T1000 (cell line): ENCODE measurements at places on chromosomes 12 and 14.

DNA sequence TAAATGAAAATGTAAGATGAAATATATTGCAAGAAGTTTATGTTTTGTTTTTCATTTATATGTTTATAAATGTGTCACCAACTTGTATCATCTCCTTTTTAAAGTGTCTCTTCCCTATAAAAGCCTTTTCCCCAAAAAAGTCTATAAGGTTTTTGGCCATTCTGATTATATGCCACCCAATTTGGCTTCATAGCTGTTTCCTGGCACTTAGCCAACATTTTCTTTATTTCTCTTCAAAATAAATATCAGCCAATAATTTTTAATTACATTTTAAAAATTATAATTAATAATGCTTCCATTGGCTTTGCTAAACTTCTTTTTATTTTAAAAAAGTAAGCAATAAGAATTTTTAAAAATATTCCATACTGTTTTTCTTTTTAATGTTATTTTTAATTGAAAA lies 171.8 kb downstream of the RASSF9 start:
- no peak for DNase-seq

- DNase-seq: no peak
These were observed 131.0 kb upstream of the LMNTD1 start for GRCh38 chr12:25684070-25684469.

- DNase-seq: no peak
These were observed 10.7 kb downstream of the PRH1 start for GRCh38 chr12:10873378-10873777.

GRCh38 chr12:52884526-52885293 lies 20.2 kb downstream of the KRT8 start:
- peak; percentile 73 for DNase-seq

DNA sequence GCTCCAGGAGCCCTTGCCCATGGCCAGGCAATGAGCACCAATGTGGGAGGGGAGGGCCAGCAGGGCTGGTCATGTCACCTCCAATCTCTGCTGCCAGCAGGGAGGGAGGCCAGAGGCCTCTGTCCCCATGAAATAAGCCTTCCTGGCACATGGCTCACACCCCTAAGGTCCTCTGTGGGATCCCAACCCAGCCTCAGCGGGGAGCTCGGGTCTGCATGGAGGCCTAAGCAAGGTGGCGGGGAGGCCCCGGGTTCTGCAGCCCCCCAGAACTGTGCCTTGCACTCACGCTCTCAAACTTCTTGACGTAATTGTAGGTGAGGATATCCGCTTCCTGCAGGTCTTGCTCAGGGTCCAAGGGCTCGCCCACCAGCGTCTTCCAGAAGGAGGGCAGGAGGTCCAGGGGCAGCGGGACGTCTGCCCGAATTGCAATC lies 41.7 kb downstream of the TRAFD1 start:
- no peak for DNase-seq

DNA sequence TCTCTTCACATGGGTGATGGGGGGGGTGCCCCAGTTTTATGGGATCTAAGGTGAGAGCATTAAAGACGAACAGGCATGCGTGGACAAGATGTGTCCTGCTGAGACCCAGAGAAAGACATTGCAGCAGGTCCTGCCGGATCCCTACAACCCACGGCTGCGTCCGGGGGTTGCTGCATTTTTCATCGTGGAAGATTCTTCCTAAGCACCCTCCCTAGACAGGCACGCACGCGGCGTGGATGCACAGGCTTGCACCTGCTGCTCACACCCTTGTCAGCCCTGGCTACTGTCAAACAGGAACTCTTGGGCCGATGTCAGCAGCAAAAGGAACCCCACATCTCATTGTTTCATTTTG lies 280.6 kb upstream of the RTL1 start:
- no peak for DNase-seq

DNA sequence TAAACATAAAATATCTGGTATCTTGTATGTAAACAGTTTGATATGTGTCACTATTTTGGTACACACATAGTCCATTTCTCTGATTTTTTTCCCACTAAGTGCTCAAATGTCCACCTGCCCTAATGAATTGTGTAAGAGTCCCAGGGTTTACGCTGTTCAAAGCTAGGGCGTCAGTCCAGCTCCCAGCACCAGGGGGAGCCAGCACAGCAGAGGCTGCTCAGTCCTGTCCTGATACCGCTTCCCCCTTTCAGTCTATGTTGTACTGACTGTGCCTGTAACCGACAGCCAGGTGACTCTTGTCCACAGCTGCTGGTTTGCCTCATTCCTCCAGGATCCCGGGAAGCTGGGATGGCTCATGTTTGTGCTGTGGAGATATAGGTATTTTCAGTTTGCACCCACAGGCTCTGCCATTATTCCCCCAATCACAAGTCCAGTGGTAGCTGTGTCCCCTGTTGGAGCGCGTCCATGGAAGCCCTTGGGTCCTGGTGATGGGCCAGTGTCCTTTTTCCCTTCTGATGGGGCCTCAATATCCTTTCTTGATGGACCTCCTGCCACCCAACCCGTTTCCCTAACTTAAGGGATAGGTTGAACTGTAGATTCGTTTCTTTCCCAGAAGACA lies 242.0 kb downstream of the NEDD1 start:
- DNase-seq: peak; percentile 68

DNA sequence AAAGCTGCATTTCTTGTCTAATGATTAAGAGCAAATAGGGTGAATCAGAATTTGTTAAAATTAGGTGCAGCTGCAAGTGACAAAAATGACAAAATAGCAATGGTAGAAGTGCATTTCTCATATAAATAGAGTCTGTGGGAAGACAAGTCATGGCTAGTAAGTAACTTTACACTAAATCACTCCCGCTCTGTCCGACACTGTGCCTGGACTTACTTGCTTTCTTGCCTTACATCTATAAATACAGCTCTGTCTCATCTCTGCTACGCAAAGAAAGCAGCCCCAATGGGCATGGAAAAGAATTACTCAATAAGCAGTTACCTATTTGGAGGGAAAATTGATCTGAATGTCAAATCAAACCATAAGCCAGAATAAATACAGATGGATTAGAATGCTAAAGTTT lies 245.4 kb upstream of the KRR1 start:
- DNase-seq: no peak

DNA sequence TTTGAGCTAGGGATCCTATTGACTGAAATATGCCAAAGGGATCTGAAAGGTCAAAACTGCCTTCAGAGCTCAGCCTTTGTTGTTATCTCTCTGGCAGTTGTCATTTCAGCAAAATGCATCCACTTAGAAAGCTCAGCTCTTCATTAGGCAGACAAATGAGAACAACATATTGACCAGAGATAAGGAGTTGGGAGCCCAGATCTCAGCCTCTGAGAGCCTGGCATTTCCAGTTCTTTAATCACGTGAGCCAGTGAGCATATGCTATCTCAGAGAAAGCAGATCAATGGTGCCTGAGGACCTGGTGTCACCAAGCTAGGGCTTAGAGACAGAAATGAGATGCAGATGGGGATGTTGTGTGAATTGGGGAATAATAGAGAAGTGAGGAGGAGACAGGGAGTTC lies 101.1 kb downstream of the DAD1 start:
- no peak for DNase-seq

DNA sequence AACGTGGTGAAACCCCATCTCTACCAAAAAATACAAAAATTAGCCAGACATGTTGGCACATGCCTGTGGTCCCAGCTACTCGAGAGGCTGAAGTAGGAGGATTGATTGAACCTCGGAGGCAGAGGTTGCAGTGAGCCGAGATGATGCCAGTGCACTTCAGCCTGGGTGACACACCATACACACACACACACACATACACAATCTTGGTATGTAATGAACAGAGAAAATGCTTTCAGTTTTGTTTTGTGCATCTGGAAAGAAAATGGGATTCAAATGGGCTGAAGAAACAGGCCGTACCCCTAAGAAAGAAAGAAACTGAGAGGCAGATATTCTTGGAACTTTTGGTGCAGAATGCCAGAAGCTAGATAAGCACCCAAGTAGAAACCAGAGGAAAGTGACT lies 107.2 kb downstream of the PDE3A start:
- DNase-seq: no peak

DNA sequence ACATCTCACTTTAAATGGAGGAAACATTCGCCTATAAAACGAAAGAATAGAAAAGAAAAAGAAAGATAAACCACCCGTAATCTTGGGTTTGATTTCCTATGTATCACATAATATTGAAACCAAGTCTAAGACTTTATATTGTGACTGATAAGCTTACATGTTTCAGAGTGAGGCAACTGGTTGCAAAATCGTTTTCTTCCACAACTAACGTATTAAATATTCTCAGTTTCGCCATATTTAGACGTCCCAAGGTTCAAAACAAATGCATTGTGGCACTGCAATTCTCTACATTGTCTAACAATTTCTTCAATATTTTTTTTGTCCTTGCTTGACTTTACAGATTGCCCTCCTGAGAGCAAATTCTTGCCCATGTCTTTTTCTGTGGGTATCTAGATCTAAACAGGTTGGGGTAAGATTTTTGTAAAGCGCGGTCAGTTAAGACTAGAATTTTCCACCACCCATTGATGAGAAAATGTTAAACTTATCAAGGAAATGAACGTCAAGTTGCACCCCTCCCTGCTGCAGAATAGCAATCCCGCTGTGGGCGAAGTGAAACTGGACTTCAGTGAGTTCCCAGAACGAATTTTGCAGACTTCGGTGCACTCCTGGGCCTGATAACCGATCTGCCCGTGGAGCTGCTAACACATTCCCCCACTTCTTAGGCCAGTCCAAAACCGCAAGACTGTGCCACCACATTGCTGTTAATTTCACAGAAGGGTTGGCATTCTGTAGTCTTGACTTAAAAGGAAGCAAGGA lies 2.7 kb downstream of the TBX3 start:
- DNase-seq: no peak

DNA sequence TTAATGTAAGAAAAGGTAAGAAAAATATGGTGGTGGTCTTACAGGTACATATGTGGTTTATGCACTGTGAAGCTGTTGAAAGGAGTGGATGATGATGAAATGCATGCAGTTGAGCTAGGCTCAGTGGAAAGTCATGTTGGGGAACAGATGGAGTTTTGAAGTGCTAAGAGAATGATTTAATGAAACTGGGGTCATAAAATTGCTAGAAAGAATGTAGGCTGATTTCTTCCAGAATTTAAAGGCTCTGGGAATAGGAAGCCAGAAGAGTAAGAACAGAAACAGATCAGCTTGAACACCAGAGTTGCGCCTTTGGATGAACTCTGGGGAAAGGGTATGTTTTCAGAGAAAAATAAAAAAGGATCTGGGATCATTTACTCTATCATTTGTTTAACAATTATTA lies 146.5 kb downstream of the MON2 start:
- no peak for DNase-seq

DNA sequence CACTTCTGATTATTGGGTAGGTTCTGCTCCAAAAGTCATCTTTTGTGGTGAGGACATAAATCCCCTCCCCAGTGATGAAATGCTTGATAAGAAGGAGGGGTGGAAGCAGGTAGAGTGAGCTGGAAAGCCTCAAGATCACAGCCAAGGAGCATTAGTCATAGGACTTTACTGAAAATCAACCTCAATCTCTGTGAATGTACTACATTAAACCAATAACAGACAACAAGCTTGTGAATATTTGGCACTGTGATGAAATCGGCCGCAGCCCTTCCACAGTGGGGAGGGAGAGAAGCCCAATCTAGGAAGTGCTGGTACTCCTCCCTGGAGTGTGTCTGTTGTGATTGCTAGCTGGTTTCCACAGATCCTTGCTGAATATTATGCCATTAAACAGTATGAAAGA lies 41.2 kb upstream of the PTCSC3 start:
- DNase-seq: no peak

DNA sequence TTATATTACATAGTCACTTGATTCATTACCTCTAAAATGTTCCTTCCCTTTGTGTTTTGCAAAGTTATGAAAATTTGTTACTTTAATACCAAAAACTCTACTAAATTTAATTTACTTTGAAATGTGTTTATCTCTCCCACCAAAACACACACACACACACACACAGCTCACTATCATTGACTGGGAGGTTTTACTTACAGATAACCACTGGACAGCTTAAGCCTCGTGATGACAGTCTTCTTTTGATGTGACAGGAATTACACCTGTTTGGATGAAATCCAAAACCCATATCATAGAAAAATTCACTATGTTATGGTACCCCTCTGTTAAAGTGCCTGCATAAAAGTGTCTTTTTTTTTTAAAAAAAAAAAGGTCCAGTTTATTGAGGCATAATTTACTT lies 15.6 kb downstream of the BBS10 start:
- DNase-seq: no peak

GRCh38 chr12:130136509-130137039 lies 25.7 kb upstream of the FZD10 start:
- DNase-seq: no peak

GRCh38 chr12:43692064-43692463 lies 66.5 kb downstream of the PUS7L start:
- no peak for DNase-seq

GRCh38 chr12:3155702-3156370 lies 78.7 kb downstream of the TSPAN9 start:
- DNase-seq: no peak

DNA sequence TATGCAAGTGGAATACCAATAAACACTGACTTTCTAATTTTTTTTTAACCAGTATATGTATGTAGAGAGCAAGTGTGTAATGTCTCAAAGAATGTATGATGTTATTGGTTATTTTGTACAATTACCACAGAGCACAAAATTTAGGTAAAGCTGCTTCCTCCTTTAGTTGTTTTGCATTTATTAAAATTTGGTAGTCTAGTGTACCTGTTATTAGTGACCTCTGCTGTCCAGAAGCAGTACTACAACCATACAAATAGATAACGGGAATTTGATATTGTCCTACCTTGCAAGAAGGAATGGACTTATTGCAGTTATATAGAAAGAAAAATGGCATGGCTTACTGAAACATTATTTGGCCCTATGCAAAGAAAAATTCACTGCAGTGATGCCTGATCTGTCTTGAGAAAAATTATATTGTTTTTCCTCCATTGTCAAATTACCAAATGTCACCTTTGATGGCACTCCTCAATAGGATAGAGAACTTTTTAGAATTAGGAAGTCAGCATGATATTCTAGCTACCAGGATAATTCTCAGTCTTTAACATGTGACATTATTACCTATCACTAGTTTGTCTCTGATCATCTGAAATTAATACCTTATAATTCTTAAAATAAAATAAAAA lies 153.9 kb upstream of the RMST start:
- DNase-seq: no peak

DNA sequence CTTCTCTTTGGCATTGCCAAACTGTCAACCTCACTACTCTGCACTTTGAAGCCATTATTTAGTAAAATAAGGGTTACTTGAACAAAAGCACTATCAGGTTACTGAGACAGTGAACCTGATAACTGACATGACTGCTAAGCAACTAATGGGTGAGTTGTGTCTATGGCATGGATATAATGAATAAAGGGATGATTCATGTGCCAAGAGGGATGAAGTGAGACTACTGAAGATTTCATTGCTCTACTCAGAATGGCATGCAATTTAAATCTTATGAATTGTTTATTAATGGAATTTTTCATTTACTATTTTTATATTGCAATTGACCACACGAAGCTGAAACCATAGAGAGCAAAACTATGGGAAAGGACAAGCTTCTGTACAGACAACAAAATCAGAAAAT lies 74.4 kb downstream of the CEP128 start:
- DNase-seq: no peak

- no peak for DNase-seq
These were observed 7.9 kb downstream of the HMGA2 start for GRCh38 chr12:65832217-65832616.

GRCh38 chr12:64892561-64892960 lies 68.1 kb downstream of the TBC1D30 start:
- no peak for DNase-seq

- DNase-seq: no peak
These were observed 13.2 kb downstream of the KCNH3 start for GRCh38 chr12:49552014-49552413.

GRCh38 chr14:20468764-20469241 lies 403 bp upstream of the PNP start:
- DNase-seq: no peak
